Natural killer cell (primary cell): ENCODE measurements at places on chromosomes 11 and 22. TPM values are rescaled to one million over a fixed set of nuclear protein-coding genes. Genes with fewer than 3 reads are reported as not detected.

- DNase-seq = no peak
These were observed 18.1 kb downstream of the MADD start for GRCh38 chr11:47288066-47288465.

- DNase-seq = peak; percentile 64
These were observed 16.0 kb upstream of the PHLDA2 start for GRCh38 chr11:2945031-2945756.

GRCh38 chr22:46358766-46359165 lies 23.3 kb downstream of the TRMU start:
- DNase-seq = no peak

DNA sequence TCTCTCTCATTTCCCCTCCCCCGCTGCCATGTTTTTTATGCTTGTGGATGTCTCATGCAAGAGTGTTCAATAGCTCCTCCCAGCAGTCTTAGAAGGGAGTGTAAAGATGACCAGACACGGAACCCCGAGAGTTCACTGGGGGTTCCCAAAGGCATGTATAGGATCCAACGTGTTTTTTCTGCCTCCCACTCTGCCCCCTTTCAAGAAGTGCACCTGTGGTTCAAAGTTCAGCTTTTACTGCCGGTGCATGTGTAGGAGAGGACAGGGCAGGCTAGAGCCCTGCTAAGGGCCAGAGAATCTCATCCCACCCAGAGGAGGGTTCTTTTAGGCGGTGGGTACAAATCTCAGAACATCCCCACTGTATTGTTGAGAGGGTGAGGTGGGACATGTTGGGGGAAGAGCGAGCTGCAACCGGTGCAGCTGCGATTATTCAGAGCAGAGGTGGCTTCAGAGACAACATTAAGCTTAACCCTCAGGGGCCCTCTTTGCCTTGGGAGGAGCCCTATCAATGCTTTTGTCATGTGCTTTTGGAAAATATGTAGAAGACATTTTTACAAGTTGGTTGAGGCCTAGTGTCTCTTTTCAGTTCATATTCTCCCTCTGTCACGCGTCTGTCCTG lies 14.5 kb downstream of the MIF start:
- no peak for DNase-seq

DNA sequence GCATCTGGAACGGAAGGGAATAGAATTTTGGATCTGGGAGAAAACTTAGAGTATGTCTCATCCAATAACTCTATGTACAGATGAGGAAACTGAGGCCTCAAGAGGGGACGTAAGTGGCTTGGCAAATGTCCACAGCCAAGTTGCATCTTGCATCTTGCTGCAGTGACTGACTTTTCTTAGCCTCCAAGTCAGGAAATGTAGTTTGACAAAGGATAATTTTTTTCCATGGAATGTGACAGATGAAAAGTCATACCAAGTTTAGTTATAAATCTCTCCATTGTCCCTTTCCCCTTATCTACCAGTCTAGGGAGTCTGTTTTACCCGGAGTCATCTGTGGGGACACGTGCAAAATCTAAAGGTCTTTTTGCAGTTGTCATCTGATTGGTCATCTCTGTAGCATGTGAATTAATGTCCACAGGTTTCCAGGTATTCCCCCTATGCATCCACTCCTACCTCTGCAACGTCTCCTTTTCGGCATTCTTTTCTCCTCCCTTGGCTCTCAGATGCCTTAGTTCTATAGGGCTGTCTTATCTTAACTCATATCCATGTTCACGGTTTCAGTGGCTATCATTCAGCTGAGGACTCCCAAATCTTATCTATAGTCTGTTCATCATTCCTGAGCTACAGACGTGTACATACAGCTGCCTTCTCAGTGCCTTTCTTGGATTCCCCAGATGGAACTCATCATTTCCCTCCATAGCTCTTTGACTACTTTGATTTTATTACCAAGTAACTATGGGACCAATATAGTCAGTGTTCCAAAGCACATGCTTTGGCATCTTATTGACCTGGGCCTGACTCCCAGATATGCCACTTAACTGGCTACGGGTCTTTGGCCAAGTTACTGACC lies 139.5 kb upstream of the TIMP3 start:
- no peak for DNase-seq

DNA sequence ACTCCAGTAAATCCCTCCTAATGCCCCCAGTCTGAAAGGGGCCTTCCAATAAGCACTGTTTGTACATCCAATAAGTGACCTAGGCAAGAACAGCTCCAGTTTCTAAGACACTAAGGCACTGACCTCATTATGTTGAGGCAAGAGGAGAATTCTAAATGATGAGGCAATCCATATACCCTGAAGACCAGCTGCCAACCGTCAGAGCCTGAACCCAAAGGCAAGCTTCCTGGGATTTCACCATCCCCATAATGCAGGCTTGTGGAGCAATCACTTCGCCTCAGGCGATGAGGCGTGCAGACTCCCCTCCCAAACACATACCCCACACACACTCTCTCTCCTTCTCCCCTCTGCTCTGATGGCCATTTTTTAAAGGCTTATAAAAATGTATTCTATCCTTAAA lies 49.5 kb downstream of the LGR4 start:
- DNase-seq = no peak

The CHEK1 gene
- total RNA-seq = 8.9 TPM

DNA sequence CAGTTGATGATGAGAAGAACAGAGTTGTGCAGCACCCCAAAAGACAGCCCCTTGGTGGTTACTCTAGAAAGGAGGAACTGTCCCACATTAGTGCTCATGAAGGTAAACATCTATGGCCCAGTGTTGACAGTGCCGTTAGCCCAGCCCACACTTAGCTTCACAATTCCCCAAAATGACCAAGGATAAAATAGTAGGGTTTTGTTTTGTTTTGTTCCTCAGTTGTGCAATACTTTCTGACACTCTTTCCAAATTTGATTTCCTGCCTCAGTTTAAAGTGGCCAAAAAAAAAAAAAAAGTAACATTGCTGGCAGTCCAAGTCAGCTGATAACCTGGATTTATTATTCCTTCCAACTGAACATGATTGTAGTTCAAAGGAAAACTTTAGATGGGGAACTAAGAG lies 269.4 kb downstream of the TMEM135 start:
- no peak for DNase-seq

DNA sequence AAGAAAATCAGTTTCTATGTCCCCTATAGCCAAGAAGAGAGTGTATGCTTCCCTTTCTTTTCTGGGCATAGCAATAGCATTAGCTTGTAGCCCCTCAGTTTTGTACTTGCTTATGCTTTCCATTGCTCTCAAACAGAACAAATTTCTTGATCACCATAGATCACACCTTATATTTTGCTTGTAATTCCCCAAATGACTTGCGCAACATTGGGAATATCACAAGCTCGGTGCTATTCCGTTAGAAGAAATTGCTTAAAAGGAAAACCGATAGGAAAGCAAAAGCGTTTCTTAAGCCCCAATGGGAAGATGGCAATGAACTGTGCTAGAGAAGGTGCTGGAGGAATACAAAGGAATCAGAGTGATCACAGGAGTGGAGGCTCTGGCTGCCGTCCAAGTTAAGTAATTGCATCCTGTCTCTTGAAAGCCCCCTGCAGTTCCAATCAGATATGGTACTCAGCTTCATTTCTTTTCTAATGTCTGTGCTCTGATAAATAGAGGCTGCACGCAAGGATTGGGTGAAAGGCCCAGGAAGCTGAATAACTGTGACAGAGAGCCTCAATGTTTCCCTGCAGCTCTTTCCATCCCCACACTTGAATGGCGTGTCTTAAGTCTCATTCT lies 182.1 kb upstream of the KIRREL3 start:
- DNase-seq = no peak

The RPS25 gene
- 870 TPM for total RNA-seq

The LRRC10B gene
- not detected for total RNA-seq

The DMC1 gene
- 1.7 TPM for total RNA-seq

DNA sequence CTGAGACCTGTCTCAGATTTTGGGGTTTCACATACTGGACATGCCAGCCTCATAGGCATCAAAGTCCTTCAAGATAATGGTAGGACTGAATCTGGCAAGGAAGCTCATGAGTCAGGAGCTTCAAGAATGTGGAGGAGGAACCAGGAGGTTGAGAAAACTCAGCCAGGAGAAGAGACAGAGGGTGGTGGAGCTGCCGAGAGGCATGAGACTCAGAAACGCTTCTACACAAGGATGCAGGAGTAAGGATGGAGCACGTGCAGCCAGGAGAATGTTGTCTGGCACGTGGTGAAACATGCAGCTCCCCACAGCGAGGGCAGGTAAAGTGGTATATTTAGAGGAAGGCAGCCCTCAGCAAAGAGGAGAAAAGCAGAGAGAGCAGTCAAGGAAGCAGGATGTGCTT lies 148.7 kb upstream of the ISX start:
- DNase-seq = no peak

- DNase-seq = no peak
These were observed 1354.4 kb downstream of the LRRC4C start for GRCh38 chr11:40104941-40105550.

DNA sequence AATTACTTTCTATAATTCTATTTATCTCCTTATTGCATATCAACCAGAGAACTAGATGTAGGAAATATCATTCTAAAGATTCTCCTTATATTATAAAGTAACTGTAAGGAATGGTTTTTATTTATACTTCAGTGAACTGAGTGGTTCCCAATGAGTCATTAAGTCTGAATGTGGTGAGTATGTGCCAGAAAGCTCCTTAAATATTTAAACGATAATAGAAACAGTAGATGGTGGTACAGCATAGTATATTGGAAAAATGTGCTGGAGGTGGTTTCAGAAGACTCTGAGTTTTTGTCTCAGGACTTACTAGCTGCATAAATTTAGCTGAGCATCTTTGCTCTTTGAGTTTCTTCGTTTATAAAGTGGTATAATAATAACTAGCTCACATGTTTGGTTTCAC lies 653.5 kb downstream of the FAM181B start:
- no peak for DNase-seq

- no peak for DNase-seq
These were observed 5.8 kb upstream of the LRP5 start for GRCh38 chr11:68306636-68307035.

DNA sequence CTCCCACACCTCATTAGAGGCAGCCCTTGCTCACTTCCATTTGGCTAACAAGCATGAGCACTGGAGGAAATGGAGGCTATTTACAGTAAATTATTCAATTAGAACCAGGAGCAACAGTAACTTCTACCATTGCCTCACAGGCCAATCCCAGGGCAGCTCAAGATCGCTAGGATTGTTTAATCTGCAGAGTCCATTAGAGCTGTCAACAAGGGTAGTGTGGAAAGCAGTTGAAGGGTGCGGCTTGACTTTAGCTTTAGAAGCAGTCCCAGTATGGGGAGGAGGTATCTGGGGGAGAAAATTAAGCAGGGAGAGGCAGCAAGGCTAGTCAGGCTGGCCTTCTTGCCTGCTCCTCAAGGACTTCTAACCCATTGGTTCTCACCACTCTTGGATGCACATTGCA lies 38.3 kb upstream of the CYP2R1 start:
- DNase-seq = no peak

GRCh38 chr11:206002-206384 lies 1.2 kb downstream of the BET1L start:
- DNase-seq = no peak

DNA sequence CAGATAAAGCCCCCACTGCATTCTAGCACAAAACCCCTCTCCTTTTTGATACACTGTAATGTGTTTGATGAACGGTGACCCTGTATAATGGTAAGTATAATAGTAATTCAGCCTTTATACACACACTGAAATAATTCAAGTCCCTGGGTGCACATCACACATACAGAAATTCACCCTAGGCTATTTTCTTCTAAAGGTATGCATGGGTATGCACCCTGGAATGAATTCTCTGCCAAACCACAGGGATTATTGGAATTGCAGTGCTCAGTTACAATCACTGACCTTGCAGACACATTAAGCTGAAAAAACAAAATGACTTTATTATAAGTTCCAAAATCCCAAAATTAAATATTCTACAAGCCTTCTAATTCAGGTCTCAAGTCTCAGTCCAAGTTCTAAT lies 245.9 kb upstream of the FAT3 start:
- DNase-seq = no peak

DNA sequence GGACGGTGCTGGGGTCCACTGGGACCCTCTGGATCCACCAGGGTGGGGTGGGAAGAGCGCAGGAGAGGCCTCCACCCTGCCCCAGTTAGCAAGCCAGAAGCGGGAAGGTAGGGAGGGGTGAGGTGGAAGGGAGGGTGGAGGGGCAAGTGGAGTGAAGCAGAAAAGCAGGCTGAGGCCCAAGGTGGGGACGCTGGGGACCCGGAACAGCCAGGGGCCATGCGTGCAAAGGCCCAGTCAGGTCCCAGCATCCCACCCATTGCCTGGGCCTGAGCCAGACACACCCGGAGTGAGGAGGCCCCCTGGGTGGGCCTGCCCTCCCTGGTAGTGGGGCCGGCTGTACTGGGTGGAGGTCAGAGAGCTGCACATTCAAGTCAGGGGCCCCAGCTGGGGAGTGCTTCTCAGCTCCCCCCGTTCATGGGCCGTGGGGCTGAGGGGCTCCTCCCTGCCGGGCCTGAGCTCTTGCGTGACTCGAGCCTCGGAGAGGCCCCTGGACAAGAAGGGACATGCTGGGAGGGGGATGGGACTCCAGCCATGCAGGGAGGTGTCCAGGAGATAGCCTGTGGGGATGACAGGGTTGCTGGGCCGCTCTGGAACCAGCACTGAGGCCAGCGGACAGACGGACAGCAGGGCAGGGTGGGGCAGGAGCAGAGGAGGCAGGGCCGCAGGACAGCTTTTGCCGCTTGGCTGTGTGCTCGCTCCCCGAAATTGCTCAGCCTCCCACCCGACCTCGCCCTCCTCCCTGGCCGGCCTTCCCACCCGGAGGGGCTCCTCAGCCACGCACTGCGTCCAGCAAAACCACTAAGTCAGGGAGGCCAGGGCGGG lies 7.7 kb downstream of the TNNT3 start:
- no peak for DNase-seq

The ANO1 gene
- total RNA-seq = not detected

GRCh38 chr11:59102259-59102765 lies 4.7 kb upstream of the FAM111B start:
- peak; percentile 73 for DNase-seq

DNA sequence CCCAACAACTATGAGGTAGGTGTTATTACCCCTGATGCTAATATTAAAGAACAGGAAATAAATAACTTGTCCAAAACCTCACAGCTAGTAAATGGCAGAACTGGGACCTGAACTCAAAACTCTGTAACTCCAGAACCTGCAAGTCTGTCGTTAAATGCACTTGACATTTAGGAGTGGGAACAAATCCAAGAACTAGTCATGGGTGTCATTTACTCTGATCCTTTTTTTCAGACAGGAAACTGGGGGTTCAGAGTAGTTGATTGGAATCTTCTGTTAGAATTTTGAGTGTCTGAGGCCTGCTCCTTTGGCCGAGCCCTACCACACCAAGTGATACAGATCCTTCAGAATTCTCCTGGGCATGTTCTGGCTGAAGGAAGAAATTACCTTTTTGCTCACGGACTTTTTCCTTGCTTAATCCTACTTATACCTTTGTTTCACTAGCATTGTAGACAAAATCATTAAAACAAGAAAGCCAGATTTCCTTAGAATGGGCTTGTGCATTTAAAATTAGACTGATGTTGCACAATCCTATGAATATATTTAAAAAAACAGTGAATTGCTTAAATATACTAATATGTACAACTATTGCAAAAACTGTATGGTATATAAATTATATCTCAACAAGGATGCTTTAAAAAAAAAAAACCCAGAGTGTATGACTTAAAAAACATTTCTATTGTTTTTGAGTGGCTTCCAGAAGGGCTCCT lies 1.4 kb upstream of the YAP1 start:
- DNase-seq = no peak

GRCh38 chr22:40972587-40972986 lies 21.4 kb downstream of the RBX1 start:
- no peak for DNase-seq
